ENCODE measurements at places on chromosomes 3 and 15.

DNA sequence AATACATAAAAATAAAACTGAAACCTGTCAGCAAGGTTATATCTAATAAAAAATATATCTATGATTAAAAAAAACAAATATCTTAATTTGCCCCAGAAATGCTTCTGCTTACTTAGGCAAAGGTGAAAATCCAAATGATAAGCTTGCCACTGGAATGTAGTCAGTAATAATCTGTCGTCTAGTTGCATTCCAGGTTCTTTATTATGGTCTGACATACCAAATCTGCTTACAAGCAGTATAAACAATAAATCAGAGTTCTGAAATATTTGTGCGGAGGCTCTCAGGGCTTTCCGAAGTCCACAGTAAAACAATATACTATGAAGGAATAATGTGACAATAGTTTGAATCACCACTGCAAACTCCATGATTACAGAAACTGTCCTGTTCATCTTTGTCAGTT, 1133.5 kb downstream of the ROBO1 start:
- no peak for DNase-seq

DNA sequence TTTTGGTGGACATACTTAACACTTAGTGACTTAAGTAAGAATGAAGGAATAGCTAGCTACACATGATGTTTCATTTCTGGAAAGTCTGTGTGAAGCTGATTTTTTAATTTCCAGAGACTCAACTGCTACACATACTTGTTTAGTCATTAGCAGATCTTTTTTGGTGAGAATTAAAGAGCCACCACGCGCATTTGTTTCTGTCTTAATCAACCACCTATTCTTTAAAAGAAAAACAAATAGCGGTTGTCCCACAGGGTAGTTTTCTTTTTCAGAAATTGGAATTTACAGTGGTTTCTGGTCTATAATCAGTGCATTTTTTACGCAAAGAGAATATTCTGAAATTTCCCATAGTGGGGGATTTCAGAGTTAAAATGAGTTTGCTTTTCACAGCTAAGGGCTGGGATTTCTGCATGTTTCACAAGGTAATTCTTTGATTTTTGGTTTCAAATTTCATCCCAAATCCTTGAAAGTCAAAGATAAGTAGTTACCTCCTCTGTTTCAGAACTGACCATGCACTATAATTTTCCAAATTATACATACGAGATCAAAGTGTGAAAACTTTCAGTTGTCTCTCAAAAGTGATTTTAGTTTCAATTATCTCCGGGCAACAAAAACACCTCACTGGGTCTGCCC, 631.0 kb upstream of the GRM7 start:
- DNase-seq: no peak

DNA sequence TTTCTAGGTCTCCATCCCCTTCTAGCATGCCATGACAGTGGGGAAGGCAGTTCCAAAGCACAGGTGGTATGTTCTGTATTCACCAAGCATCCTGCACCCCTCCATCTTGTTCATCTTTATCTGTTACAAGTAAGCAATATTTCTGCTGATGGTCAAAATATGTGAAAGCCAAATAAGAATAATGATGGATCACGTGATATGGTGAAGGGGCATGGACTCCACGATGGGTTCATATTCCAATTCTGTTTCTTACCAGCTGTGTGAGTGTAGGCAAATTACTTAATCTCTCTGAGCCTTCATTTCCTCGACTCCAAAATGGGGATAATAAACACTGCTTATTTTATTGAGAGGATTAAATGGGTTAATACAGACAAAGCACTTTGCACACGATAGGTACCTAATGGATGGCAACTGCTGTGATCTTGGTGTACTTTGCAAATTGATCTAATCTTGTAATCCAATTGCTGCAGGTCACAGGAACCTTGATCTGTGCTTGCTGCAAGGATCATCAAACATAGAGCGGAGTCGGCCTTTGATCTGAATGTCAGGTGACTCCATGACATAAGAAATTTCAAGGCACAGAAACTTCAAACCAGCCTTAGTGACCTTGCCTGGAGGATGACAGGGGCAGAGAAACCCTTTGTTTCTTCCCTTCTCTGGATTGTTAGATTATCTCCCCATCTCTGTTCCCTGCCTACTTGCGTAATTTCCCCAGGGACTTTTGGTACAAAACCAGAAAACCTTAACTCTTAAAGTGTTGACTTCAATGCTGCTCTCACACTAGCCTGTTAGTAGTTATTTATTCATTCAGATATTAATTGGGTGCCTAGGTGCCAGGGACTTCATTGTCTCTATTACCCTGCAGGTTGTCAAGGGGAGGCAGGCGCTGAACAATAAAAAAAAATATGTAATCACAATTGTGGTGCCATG, 25.8 kb downstream of the SIAH2 start:
- DNase-seq: no peak

- DNase-seq: no peak
Measured at GRCh38 chr15:60081976-60082375, 77.9 kb downstream of the FOXB1 start.

GRCh38 chr3:69244039-69244438, 121.6 kb upstream of the LMOD3 start:
- no peak for DNase-seq

GRCh38 chr3:99881121-99881524, 63.5 kb downstream of the CMSS1 start:
- DNase-seq: no peak

GRCh38 chr15:80775338-80775737, 3.8 kb upstream of the CEMIP start:
- DNase-seq: no peak

GRCh38 chr3:104291878-104292277, 1074.8 kb upstream of the ALCAM start:
- DNase-seq: no peak

All from right atrium auricular region (tissue), 2 donors.